Heart right ventricle (tissue), 16 donors: ENCODE measurements at places on chromosomes 1 and 21.
A peak's percentile ranks its signal among the peaks of the same experiment; 100 is the strongest.

DNA sequence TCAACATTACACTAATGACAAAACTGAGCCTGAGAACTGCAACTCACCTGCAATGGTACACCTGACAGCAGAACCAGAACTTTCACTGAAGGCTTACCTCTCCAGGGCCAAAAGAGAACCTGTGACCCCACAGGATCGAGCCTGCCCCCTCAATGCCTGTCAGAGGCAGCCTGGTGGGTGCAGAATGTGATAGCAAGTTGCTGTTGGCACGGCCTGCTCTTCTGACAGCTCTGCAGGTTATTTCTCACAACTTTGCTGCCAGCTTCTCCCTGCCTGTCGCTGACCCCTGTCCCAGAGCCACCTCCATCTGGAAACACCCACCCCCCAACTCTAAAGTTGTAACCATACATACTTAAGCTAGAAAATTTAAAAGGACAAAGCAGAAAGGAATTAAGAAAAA lies 35.2 kb downstream of the HIVEP3 start:
- peaks cover 24% of the 10 kb centered on the region for H3K4me1 ChIP-seq
- H3K27me3 ChIP-seq: no peaks in the 10 kb centered on the region
- no peaks in the 10 kb centered on the region for H3K36me3 ChIP-seq

DNA sequence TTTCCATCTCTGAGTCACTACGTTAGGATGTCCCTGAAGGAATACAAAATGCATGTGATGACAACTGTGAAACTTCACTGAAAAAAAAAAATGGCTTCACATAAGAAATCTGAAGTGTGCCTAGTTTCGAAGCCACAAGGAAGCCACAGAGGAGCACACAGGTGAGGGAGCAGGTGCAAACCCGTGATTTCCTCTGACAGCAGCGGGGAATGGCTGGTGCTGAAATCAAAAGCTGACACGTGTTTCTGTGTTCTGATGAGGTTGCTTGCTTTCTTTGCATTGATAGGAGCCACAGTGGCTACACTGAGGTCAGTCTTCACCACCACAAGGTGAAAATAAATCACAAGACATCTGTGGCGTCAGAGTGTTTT lies 105.7 kb upstream of the TLR5 start:
- no peaks in the 10 kb centered on the region for H3K27me3 ChIP-seq
- no peaks in the 10 kb centered on the region for H3K4me1 ChIP-seq
- no peak for DNase-seq
- H3K36me3 ChIP-seq: no peaks in the 10 kb centered on the region

DNA sequence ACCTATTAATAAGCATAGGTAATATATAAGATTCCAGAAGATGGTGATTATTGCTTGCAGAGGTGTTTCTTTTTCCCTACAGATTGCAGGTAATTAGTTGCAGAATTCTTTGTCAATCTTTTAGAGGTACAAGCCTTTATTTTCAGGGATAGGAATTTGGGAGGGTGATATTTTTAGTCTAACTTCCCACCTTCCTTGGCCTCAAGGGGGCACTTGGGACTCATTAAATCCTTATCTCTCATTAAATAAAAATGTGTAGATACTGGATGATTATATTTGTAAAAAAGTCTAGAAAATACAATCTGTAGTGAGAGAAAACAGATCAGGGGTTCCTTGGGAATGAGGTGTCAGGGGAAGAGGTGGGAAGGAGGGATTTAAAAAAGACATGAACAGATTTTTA lies 179.2 kb downstream of the PATJ start:
- DNase-seq: no peak
- H3K27me3 ChIP-seq: no peaks in the 10 kb centered on the region
- no peak overlapping the region for H3K4me3 ChIP-seq
- no peak overlapping the region for H3K27ac ChIP-seq
- no peaks in the 10 kb centered on the region for H3K4me1 ChIP-seq
- H3K36me3 ChIP-seq: no peaks in the 10 kb centered on the region

DNA sequence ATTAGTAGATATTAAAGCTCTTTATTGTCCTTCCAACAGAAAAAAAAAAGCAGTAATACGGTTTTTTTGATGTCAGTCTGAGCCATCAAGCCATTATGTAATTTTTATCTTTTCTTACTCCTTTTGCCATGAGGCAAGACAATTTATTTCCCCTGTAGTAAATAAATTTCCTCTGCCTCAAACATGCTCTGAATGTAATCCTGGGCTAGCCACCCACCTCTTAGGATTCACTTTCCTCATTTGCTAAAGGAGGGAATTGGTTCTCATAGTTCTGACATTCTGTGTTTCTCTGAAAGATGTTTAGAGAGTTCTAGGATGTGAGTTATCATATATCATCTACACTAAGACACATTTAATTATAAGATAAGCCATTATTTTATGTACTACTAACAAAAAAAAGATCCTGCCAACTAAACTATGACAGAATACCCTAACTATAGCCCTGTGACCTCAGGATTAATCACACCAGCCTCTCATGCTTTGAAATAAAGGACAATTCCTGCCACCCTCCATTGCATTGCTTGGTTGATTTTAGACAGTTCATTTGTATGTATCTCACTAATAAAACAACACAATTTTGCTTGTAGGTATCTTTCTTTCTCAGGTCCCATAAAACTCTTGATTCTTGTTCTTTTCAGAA lies 34.0 kb upstream of the RAP1A start:
- no peak for DNase-seq
- no peaks in the 10 kb centered on the region for H3K27me3 ChIP-seq
- H3K4me1 ChIP-seq: peaks cover 5% of the 10 kb centered on the region
- H3K27ac ChIP-seq: no peak overlapping the region

DNA sequence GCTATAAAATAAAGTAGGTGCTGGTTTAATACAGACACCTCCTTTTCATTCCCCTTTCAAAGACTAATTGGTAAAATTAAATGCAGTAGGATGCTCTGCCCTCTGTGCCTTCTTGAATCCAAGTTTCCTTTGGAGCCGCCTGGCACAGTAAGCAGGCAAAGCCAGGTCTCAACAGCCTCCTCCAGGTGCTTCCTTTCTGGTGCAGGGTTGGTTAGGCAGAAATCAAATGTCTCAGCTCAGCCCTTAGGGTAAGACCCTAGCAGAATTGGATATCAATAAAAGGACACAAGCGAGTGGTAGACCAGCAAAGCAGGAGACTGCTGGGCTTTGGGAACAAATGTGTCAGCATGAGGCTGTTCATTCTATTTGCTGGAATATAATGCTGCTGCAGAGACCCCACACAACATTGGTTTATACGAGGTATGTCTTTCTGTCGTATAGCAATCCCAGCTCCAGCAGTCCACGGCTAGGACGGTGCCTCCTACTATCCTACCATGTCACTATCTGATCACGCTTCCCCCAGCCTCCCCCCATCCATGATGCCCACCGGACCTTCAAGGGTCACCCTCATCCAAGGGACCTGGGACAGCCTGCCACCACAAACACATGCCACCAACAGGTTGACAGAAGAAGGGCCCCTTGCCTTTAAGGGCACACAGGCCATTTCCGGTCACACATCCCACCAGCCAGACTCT lies 58.4 kb downstream of the CAPN2 start:
- no peak for DNase-seq
- no peaks in the 10 kb centered on the region for H3K36me3 ChIP-seq
- peak overlapping the region; percentile 73 for H3K27ac ChIP-seq

- DNase-seq: peak; percentile 53
- no peak overlapping the region for H3K27ac ChIP-seq
- no peak overlapping the region for H3K4me3 ChIP-seq
- no peaks in the 10 kb centered on the region for H3K27me3 ChIP-seq
- H3K4me1 ChIP-seq: peaks cover 5% of the 10 kb centered on the region
Observed at GRCh38 chr1:60149251-60149650, 75.7 kb upstream of the C1orf87 start.
